ENCODE measurements at places on chromosomes 4 and X.

DNA sequence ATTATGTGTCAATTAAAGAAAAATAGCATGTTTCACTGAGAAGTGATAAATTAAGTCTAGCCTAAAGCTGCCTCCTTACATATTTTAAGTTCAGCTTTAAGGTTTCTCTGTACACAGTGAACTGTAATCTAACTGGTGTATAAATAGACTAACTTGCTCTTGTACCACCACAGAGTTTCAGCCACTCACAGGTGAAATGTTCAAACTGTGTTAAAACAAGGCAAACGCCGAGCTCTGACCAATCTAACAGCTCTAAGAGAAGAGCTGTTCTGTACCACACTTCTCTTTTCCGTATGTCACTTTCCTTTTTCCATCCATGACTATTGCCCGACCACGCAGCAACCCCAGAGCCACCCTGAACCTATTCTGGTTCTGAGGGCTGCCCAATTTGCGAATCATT, 64.5 kb downstream of the DCHS2 start:
- DNase-seq: no peak

DNA sequence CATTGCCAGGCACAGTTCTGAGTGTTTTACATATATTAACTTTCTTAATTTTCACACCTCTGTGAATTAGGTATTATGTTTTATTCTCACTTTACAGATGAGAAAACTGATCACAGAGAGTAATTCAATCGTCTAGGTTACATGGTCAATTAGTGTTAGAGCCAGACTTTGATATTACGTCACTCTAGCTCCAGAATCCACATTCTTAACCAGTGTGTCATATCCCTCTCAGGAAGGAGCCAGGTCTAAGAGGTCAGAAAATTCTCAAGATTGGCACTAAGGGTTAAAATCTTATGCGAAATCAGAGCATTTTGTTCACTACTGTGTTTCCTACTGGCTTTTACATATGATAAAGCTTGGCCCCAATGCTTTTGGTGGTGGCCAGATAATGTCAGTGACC, 7.4 kb downstream of the DMP1 start:
- DNase-seq: no peak

DNA sequence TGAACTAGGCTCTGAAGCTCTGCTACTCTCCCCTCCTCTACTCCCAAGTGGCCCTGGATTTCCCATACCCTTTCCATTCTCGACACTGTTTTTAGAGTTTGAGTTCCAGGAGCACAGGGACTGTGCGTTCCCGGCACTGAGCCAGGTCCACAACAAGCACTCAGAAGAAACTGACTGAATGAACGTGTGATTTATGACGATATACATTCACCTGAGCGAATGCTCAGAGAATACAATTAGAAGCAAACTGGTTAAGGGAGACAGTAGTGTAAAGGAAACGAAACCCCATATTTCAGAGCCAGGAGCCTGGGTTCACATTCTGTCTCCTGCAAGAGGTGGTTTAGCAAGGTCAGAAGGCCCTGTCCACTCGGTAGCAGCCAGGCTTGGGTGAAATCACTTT, 1.4 kb upstream of the KIAA0232 start:
- no peak for DNase-seq

DNA sequence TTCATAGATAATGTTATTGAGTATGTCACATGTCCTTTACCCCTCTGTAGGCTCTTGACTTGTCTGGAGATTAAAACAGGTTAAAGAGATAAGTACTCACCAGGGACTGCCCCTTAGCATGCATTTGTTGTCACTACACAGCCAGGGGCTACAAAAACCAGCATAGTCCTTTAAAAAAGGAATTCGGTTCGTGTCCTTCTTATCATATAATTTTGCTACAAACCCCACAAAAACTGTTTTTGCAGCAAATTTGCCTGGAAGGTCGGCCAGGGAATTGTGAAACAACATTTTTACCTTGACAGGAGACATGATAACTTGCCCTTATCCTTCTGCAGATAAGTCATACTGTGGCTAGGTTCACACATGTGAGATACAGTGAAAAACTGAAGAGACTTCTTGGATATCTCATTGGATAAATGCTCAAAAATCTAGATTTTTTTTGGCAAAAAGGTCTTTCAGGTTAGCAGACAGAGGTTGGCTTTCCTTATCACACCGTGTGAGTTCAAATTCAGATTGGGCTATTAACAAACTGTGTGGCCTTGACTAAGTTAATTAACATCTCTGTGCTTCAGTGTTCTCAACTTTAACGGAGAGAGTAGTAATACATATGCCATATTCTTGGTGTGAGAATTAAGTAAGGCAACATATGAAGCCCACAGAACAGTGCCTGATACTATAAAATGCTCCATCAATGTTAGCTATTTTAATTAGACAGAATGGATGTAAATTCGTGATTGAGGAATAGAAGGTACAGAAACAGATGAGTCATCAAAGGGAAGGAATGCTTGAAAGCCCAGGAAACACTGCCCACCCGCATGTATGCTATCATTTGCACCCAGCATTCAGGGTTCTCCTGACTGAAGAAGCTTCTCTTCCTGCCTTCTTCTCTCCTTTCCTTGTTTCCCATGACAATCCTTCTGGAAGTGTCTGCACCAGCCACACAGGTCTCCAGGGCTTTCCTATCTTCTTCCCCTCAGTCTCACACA, 30.0 kb downstream of the FAM9C start:
- DNase-seq: no peak

DNA sequence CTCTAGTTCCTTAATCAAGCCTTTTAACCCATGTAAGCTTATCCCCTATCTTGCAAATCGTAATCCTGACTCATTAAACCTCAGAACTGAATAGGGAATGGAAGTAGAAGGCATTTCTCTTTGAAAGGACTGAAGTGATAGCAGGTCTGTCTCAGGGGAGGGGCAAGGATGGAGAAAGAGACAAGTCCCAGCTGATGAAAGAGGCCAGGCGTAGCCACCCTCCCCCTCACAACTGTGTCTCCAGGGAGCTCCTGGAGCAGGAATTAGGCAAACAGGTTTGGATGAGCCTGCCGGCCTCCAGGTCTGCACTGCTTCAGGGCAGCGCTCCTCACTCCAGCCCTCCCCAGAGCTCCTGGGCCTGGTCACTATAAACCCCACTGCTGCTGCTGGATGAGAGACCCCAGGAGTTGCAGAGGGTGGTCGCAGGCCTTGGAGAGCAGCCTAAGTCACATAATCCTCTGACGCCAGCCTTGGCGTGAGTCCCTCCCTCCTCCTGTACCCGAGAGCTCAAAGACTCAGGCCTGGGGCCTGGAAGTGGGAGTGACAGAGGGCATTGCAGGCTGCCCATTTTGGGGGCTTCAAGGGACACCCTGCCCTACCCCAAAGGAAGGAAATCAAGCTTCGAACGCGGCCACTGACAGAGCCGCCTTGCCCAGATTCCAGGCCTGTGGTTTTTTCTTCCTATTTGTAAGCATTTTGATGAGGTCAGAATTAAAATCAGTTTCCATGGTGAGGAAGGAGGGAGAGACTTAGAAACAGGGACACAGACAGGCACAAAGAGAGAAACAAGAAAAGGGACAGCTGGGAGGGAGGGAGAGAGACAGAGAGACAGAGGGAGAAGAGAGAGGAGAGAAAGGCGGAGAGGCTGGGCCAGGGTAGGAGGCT, 21.2 kb upstream of the MSX1 start:
- DNase-seq: no peak

DNA sequence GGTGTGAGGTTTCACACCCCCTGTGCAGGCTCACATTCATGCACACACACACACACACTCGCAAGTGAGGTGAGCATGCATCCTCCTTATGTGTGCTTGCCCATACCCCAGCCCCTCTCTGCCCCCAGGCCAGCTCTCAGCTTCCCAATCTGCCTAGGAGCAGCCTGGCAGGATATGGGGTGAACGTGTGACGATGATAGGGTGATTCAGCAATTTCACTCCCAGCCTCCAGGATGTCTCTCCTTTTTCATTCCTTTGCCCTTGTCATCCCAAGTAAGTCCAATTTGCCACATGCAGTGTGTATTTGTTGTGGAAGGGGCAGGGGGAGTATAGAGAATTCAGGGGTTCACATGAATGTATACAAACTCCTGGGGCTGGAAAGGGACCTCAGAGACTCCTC, 7.2 kb downstream of the STARD8 start:
- no peak for DNase-seq

- DNase-seq: no peak
Observed at GRCh38 chr4:1279253-1279652, 10.4 kb upstream of the MAEA start.

- no peak for DNase-seq
Observed at GRCh38 chrX:41913476-41913875, 9.9 kb downstream of the CASK start.

GRCh38 chr4:40596522-40596921, 33.1 kb downstream of the RBM47 start:
- DNase-seq: no peak

DNA sequence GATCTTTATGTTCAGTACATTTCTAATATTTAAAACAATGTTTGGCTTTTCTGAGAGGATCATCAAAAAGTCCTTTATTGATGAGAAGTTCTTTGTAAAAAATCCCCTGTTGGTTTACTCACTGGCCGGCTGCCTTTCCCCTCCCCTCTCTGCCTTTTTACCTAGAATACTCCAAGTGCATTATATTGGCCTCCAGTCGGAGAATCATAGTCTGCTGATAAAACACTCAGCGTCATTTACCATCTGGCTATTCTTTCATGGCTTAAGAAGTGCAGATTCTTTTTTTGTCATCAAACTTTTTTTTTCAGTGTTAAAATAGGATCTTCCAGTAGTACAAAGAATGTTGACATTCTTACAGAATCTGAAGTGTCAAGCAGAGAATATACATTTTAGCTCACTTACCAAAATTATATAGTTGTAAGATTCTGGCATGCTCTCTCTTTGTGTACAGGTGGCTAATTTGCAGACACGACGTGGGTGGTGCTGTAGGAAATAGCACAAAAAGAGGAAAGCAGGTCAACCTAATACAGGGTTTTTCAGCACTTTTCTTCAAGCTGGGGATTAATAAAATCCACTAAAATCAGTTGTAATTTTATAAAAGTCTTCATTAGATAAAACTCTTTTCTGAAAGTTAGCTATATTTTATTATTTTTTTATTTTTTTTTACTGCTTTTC, 731.8 kb downstream of the KCTD8 start:
- DNase-seq: peak; percentile 2
